ENCODE measurements at places on chromosomes 12 and 14.
A peak's percentile ranks its signal among the peaks of the same experiment; 100 is the strongest.

- no peak for DNase-seq
Measured at GRCh38 chr12:46609273-46609623, 216.5 kb downstream of the SLC38A4 start.

GRCh38 chr12:88753066-88753465, 172.8 kb upstream of the KITLG start:
- no peak for DNase-seq

GRCh38 chr12:66571361-66571915, 107.4 kb downstream of the GRIP1 start:
- no peak for DNase-seq

GRCh38 chr12:13205809-13206559, 9.5 kb downstream of the EMP1 start:
- DNase-seq: no peak

DNA sequence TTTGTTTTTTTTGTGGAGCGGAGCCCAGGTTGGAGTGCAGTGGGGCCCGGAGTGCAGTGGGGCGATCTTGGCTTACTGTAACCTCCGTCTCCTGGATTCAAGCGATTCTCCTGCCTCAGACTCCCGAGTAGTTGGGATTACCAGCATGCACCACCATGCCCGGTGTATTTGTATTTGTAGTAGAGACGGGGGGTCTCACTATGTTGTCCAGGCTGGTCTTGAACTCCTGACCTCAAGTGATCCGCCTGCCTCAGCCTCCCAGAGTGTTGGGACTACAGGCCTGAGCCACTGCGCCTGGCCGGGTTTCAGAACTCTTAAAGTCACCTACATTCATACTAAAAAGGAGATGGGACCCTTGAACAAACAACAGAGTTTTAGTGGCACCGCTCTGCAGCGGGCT, 52.7 kb downstream of the KRT80 start:
- DNase-seq: no peak

GRCh38 chr14:75714991-75715390, 53.9 kb downstream of the TTLL5 start:
- DNase-seq: no peak

DNA sequence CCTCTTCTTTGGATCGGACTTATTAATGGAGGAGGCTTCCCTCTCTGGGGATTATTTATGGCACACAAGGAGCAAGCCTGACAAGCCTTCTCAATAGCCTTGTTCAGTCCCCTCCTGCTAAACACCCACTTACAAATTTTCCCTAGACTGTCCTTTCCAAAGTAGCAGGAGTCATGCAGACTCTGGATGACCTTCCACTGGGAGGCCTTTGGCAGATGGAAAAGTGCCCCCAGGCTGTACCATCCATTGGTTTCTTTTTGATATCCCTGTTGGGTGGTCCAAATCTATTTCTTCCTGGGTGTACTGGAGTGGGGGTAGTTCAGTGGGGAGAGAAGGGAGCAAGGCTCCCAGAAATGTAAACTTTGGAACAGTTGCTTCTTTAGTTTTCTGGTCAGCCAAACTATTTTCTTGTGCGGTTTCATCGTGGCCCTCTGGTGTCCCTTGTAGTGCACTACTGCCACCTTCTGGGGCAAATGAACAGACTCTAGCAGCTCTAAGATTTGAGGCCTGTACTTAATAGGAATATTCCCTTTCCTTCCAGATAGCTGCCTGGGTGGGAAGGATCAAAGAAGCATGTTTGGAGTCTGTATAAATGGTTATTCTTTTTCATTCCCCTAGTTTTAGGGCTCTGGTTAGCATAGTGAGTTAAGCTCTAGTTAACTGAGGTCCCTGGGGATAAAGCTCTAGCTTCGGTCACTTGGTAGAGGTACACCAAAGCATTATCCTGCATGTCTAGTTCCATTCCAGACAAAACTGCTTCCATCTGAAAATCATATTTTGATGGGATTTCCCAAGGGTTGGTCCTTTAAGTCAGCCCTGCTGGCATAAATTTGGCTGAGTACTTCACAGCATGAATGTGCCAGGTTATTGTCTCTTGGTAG, 409.5 kb downstream of the SLC6A15 start:
- DNase-seq: peak; percentile 23

- DNase-seq: no peak
Measured at GRCh38 chr12:25996677-25997076, 38.2 kb downstream of the RASSF8 start.

DNA sequence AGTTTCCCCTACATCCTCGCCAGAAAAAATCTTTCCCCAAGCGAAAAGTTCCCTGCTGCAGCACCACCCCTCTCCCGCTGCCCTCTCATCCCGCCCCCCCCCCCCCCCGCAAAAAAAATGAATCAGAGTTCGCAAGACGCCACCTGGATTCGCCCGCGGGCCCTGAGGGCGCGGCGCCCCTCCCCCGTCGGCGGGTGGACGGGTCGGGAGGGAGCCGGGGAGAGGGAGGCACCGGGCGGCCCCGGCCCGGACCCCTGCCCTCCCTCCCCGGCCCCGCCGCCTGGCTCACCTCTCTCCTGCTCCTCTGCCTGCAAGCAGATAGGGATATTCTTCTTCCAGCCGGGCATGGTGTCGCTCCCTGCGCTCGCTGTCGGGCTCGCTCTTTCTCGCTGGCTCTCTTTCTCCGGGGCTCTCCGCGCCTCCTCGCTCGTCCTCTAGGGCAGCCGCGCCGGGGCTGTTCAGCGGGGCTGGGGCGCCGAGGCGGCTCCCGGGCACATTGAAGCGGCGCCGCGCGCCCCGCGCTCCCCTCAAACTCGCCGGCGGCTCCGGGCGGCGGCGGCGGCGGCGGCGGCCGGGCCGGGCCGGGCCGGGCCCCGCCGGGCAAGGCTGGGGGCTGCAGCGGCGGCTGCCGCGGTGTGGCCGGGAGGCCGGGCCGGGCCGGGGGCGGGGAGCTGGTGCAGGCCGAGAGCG, 200.3 kb upstream of the CAND1 start:
- DNase-seq: no peak

- DNase-seq: no peak
Measured at GRCh38 chr12:100401660-100402059, 44.8 kb downstream of the SLC17A8 start.

- no peak for DNase-seq
Measured at GRCh38 chr14:33120341-33120740, 181.7 kb downstream of the NPAS3 start.

DNA sequence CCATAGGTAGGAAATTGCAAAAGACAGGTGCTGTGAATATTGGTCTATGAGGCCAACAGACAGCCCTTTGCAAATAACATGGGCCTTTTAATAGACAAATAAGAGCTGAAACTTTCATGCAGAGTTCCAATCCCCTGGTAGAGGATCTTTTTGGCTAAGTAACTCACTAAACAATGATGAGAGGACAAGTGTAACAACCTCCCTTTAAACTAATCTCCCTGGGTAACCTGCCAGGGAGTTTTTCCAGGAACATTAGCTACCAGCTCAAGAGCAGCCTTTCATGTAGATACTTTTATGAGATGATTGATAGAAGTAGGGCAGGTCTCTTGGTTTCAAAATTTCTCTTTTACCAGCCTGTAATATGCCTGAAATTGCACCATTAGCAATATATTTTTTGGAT, 13.8 kb upstream of the CACNA1C start:
- DNase-seq: no peak

DNA sequence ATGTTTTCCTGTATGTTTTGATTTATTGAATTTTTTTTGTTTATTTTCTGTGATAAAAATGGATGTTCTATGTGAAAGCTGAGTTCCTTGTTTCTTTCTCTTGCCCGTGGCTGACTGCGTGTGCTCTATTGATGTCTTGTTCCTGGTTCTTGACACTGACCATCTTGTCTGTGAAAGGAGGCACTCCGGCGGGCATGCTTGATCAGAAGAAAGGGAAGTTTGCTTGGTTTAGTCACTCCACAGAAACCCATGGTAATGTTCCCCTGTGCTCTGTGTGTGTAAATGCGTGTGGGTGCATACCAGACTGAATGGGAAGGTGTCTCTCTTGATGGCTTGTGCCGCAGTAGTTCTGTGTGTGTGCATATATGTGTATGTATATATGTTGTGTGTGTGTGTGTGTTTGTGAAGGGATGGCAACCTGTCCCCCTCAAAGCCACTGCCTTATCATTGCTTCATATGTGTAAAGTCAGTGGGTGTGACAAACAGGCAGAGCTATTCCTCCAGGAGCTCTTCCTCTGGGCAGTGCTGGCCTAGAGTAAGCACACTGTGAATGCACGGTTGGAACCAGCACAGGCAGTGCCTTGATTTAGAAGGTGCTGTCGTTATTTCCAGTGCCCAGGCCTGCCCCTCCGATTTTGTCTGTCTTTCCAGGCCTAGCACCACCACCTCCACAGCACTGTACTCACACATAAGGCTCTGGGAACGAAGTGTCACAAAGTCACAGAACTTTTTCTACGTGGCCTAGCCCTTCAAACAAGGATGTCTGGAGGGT, 247.3 kb upstream of the FKBP4 start:
- DNase-seq: no peak

DNA sequence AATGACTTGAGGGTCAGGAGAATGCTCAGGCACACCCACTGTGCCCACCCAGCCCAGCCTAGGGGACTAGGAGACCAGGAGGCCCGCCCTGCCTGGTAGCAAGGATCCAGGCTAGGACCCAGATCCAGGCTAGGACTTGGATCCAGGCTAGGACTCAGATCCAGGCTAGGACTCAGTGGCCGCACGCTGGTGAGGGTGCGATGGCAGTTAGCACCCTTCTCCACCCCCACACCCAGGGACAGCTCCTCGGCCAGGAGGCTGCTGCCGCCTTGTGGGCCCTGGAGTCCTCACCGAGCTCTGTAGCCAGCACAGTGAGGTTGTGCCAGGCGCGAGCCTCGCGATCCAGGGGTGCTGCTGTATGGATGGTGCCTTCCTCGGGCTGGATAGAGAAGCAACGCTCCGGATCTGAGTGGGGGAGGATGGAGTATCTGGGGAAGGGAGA, 5.1 kb downstream of the CDH24 start:
- DNase-seq: no peak

- DNase-seq: no peak
Measured at GRCh38 chr14:94089479-94089878, 8.4 kb downstream of the IFI27L1 start.

GRCh38 chr14:24422261-24422660, 7.2 kb downstream of the CBLN3 start:
- no peak for DNase-seq

DNA sequence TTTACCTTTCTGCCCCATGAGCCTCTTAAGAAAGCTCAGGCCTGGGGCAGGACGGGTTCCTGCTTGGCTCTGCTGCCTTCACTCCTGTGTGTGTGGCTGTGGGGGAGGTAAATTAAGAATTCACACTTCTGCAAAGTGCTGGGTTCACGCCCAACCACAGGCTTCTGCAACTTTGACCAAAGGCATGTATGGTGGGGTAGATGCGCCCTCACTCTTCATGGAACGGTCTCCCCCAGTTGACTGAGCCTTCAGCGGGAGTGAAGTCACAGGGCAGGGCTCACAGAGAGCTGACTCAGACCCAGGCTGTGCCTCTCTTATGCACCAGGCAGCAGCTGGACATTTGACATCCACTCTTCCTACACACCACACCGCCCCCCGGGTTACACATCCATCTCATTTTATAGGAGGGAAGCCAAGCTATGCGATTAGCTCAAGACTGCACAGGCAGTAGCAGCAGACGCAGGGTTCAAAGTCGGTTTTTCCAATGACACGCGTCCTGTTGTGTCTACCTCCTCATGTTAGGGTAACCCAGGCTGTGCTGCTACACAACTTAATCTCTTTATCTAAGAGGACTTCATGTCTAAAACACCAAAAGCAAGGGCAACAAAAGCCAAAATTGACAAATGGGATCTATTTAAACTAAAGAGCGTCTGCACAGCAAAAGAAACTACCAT, 15.4 kb upstream of the BCL11B start:
- DNase-seq: no peak

DNA sequence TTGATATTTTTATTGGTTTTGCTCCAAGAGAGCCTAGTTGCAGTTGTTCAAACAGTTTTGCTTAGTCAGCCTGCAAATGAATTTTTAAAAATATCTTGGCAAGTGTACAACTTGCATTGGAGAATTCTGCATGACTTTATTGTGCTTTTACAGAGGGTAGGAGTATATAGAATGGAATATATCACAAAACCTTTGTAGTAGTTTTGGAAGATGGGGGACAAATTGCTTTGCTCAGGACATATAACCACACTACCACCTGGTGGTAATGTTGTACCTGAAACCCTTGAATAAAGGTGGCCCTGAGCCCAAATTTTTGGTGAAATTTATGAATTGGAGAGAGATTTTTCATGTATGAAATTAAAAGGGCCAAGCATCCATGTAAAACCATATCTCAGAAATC, 645.2 kb downstream of the MED13L start:
- DNase-seq: no peak
